Activated CD4-positive, alpha-beta memory T cell treated with anti-CD3 and anti-CD28 coated beads for 36 hours (primary cell): ENCODE measurements at places on chromosomes 7 and 10. TPM values are rescaled to one million over a fixed set of nuclear protein-coding genes. Genes with fewer than 3 reads are reported as not detected.
A peak's percentile ranks its signal among the peaks of the same experiment; 100 is the strongest.

GRCh38 chr10:132023092-132023811 lies 41.5 kb upstream of the BNIP3 start:
- no peaks in the 10 kb centered on the region for H3K36me3 ChIP-seq
- H3K4me1 ChIP-seq, result peaks cover 5% of the 10 kb centered on the region
- H3K27me3 ChIP-seq, result peaks cover 20% of the 10 kb centered on the region
- no peak overlapping the region for H3K27ac ChIP-seq
- DNase-seq, result peak; percentile 85
- H3K4me3 ChIP-seq, result no peak overlapping the region

SGCE gene
- 0.50 TPM for total RNA-seq

DNA sequence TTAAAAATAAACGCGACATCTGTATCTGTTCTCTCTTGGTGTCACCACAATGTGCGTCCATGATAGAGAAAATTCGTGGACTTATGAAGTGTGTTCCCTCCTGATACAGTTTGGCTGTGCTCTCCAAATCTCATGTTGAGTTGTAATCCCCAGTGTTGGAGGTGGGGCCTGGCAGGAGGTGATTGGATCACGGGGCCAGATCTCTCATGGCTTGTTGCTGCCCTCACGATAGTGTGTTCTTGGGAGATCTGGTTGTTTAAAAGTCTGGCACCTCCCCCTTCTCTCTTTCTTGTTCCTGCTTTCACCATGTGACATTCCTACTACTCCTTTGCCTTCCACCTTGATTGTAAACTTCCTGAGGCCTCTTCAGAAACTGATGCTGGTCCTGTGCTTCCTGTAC lies 229.4 kb upstream of the MYO3A start:
- no peak for DNase-seq
- H3K27me3 ChIP-seq, result no peaks in the 10 kb centered on the region
- H3K27ac ChIP-seq, result no peak overlapping the region
- no peak overlapping the region for H3K4me3 ChIP-seq

TMEM236 gene
- total RNA-seq, result 0.07 TPM

DNA sequence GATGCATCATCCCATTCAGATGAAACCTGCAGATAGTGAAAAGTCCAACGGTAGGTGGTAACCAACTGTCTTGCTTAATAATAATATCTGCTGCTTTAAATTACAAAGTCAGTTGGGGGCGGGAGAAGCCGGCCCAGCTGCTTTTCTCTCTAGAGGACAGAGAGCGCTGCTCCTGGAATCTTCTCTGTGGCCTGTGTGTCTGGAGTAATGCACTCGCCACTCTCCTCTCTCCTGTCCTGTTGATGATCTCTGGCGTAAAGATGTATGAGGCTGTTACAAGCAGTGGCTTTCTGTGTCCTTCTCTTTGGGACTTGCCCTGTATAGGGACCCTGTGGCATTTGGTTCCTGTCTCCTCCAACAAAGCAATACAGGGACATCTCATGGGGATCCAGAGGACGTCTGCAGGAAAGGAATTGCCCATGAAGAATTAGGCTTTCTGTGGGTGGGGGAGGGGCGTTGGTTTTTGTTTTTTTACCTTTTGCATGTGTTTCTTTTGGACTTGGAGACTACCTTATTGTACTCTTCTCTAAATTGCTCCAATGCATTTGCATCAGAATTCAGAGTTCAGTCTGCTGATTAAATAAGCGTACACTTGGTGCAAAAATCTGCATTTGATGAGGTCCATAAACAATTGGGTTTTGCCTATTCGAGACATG lies 231.6 kb downstream of the CELF2 start:
- DNase-seq, result no peak
- peaks cover 31% of the 10 kb centered on the region for H3K36me3 ChIP-seq
- H3K27me3 ChIP-seq, result no peaks in the 10 kb centered on the region
- no peak overlapping the region for H3K4me3 ChIP-seq

DNA sequence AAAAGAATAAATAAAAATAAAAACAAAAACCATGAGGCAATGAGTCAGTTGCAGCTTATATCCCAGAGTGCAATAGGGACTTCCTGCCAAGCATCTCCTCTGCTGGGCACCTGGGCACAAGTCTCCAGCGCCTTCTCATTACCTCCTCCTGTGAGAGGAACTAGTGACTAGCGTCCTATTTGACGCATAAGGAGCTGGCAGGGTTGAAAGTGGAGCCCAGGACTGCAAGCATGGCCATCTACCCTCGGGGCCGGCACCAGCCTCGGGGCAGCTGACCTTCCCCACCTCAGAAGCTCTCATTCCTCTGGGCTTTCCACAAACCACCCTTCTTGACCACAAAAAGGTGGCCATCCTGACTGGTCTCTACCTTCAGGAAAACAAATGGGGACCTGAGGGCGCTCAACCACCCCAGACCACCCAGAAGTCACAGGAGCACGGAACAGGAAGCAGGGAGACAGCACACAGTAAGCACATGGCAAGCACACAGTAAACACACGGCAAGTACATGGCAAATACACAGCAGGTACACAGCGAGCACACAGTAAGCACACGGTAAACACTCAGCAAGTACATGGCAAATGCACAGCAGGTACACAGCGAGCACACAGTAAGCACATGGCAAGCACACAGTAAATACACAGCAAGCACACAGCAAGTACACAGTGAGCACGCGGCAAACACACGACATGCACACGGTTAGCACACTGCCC lies 19.1 kb downstream of the CTBP2 start:
- peaks cover 11% of the 10 kb centered on the region for H3K27me3 ChIP-seq
- H3K4me3 ChIP-seq, result no peak overlapping the region
- H3K4me1 ChIP-seq, result no peaks in the 10 kb centered on the region
- H3K27ac ChIP-seq, result no peak overlapping the region

GRCh38 chr7:37982423-37982822 lies 62.0 kb downstream of the EPDR1 start:
- no peak overlapping the region for H3K27ac ChIP-seq
- no peaks in the 10 kb centered on the region for H3K36me3 ChIP-seq
- no peak overlapping the region for H3K4me3 ChIP-seq
- DNase-seq, result no peak
- no peaks in the 10 kb centered on the region for H3K4me1 ChIP-seq

- no peaks in the 10 kb centered on the region for H3K4me1 ChIP-seq
- DNase-seq, result peak; percentile 40
- H3K27ac ChIP-seq, result no peak overlapping the region
- no peak overlapping the region for H3K4me3 ChIP-seq
- H3K36me3 ChIP-seq, result no peaks in the 10 kb centered on the region
Measured at GRCh38 chr10:77756319-77757232, 119.0 kb upstream of the KCNMA1 start.

ZNF33A gene
- 21.5 TPM for total RNA-seq

- H3K27ac ChIP-seq, result no peak overlapping the region
- H3K4me1 ChIP-seq, result peaks cover 3% of the 10 kb centered on the region
- no peak overlapping the region for H3K4me3 ChIP-seq
- H3K27me3 ChIP-seq, result peaks cover 15% of the 10 kb centered on the region
- H3K36me3 ChIP-seq, result no peaks in the 10 kb centered on the region
Measured at GRCh38 chr10:94281654-94282053, 81.1 kb downstream of the NOC3L start.
